ENCODE measurements at places on chromosomes 3 and 15. TPM values are rescaled to one million over a fixed set of nuclear protein-coding genes. Genes with fewer than 3 reads are reported as not detected.

Gene GP5
- total RNA-seq = not detected

Gene MON1A
- 17.5 TPM for total RNA-seq

Gene C3orf80
- total RNA-seq = not detected

Gene CCR1
- total RNA-seq = not detected

Gene KNL1
- total RNA-seq = 33.8 TPM

Gene NDN
- 19.2 TPM for total RNA-seq

Gene ALDH1A3
- 5.8 TPM for total RNA-seq

Gene TIMP4
- total RNA-seq = 0.40 TPM

Gene OCA2
- total RNA-seq = not detected

Gene CHRD
- total RNA-seq = 0.53 TPM

Gene SEMA4B
- 7.1 TPM for total RNA-seq

Gene MINAR1
- total RNA-seq = 0.93 TPM

Gene FAM162A
- 23.4 TPM for total RNA-seq

Gene EFHB
- total RNA-seq = 0.99 TPM

Gene FSTL1
- total RNA-seq = 562 TPM

Gene SERP1
- 81.7 TPM for total RNA-seq

Gene KLHL6
- total RNA-seq = 14.8 TPM

Gene TGM5
- not detected for total RNA-seq

Gene INSYN1
- total RNA-seq = 0.58 TPM

Gene PARP15
- total RNA-seq = 1.4 TPM

Gene MOBP
- 0.44 TPM for total RNA-seq

Gene IL16
- 2.1 TPM for total RNA-seq

Gene GOLGA8J
- total RNA-seq = not detected

Gene FHIT
- total RNA-seq = 2.2 TPM

Gene CFAP91
- 0.40 TPM for total RNA-seq

Gene PGBD4
- 1.1 TPM for total RNA-seq

Gene SST
- not detected for total RNA-seq

Gene SRGAP3
- not detected for total RNA-seq

Gene DZIP1L
- total RNA-seq = 14.6 TPM

Gene CLDN16
- not detected for total RNA-seq

Gene DLL4
- total RNA-seq = 75.8 TPM

Gene SLC22A13
- total RNA-seq = 0.44 TPM

Gene CSTA
- total RNA-seq = not detected

Gene A4GNT
- total RNA-seq = not detected

Gene UROC1
- total RNA-seq = not detected

Gene ACAN
- total RNA-seq = not detected

Gene ATP10A
- not detected for total RNA-seq

Gene SERPINI2
- not detected for total RNA-seq

Gene CP
- total RNA-seq = not detected

Gene CCDC39
- total RNA-seq = not detected

Gene GXYLT2
- 0.24 TPM for total RNA-seq

Gene IQSEC1
- total RNA-seq = 18.0 TPM

Gene LDHAL6B
- total RNA-seq = not detected

Gene ROBO2
- 0.23 TPM for total RNA-seq

Gene CLDN11
- 395 TPM for total RNA-seq

Gene CCRL2
- 3.9 TPM for total RNA-seq

Gene COL6A5
- total RNA-seq = not detected

Gene THRB
- total RNA-seq = 0.18 TPM

Gene MESD
- 30.5 TPM for total RNA-seq

Gene RETNLB
- not detected for total RNA-seq

Gene SEC11A
- 204 TPM for total RNA-seq

Gene PROK2
- total RNA-seq = not detected

Gene CISH
- total RNA-seq = 2.5 TPM

Gene DNAJB8
- total RNA-seq = not detected

All from endothelial cell of umbilical vein (primary cell).